ENCODE measurements at places on chromosomes 2 and 18. TPM values are rescaled to one million over a fixed set of nuclear protein-coding genes. Genes with fewer than 3 reads are reported as not detected.

GRCh38 chr2:122236152-122236874, 480.9 kb downstream of the TSN start:
- no peak for DNase-seq
- H3K4me1 ChIP-seq, result no peaks in the 10 kb centered on the region
- H3K36me3 ChIP-seq, result no peaks in the 10 kb centered on the region
- H3K27ac ChIP-seq, result no peak overlapping the region
- H3K4me3 ChIP-seq, result no peak overlapping the region
- H3K27me3 ChIP-seq, result no peaks in the 10 kb centered on the region

Gene NCKAP5
- 3.6 TPM for total RNA-seq

Gene LHCGR
- not detected for total RNA-seq

Gene MYO7B
- 0.67 TPM for total RNA-seq

DNA sequence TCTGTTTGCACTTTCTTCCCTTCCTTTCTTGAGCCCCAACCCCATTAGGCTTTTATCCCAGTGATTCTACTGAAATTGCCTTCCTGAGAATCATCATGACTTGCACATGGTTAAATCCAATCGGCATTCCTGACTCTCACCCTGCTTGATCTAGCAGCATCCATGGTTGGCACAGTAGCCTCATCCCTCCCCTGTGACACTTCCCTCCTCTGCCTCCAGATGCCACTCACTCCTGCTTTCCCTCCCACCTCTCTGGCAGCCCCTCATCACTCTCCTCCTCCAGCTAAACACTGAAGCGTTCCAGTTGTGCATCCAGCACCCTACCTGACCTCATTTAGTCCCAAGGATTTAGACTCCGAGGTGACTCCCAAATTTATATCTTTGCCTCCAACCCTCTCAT, 114.7 kb downstream of the GALNT14 start:
- no peak for DNase-seq
- no peaks in the 10 kb centered on the region for H3K27me3 ChIP-seq
- H3K36me3 ChIP-seq, result no peaks in the 10 kb centered on the region
- H3K4me3 ChIP-seq, result no peak overlapping the region
- no peak overlapping the region for H3K27ac ChIP-seq

Gene DNAH7
- 0.16 TPM for total RNA-seq

DNA sequence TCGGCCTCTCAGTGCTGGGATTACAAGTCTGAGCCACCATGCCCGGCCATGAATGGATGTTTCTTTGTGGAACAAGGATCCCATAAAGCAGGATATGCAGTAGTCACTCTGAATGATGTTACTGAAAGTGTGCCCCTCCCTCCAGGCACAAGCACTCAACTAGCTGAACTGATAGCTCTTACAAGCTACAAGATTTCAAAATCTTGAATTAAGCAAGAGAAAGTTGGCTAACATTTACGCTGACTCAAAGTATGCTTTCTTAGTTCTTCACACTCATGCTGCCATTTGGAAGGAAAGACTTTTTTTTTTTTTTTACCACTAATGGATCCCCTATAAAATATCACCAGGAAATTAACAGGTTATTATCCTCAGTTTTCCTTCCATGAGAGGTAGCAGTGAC, 549.0 kb upstream of the PKDCC start:
- no peak overlapping the region for H3K27ac ChIP-seq
- no peak for DNase-seq
- H3K4me1 ChIP-seq, result no peaks in the 10 kb centered on the region
- no peaks in the 10 kb centered on the region for H3K27me3 ChIP-seq
- no peak overlapping the region for H3K4me3 ChIP-seq

- H3K4me3 ChIP-seq, result no peak overlapping the region
- no peaks in the 10 kb centered on the region for H3K36me3 ChIP-seq
- no peak overlapping the region for H3K27ac ChIP-seq
- DNase-seq, result no peak
These were observed 72.5 kb upstream of the RNF152 start for GRCh38 chr18:61965311-61965710.

Gene LINC00305
- not detected for total RNA-seq

DNA sequence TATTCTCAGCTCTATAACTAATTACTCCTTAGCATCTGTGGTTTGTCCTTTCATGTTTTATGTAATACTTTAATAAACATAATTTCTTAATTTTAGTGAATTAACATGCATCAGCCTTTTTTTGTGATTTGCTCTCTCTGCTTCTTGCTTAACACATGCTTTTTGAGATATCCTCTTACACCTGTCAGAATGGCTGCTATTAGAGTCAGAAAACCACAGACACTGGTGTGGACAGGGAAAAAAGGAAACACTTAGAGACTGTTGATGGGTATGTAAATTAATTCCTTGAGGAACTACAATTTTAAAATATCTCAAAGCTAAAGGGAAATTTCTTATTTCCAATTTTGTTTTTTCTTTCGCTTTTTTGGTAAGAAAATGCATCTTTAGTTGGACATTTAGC, 549.0 kb downstream of the ZNF804A start:
- no peak overlapping the region for H3K27ac ChIP-seq
- no peak for DNase-seq
- no peaks in the 10 kb centered on the region for H3K27me3 ChIP-seq

DNA sequence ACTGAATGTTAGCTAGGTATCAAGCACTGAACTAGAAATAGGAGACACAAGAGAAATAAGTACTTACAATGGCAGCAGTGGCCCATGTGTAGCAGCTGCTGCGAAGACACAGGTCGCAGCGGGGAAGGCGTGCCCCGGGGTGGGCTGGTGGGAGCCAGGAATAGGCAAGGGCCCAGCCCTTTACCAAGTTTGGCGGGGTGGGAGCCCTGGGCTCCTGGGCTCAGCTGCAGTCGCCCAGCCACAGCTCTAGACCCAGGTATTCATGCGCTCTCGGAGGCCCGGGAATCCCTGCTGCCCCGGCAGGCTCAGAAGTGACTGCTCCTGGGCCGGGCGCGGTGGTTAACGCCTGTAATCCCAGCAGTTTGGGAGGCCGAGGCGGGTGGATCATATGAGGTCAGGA, 1287.3 kb downstream of the CNTNAP5 start:
- DNase-seq, result no peak
- H3K4me3 ChIP-seq, result no peak overlapping the region
- H3K4me1 ChIP-seq, result no peaks in the 10 kb centered on the region
- H3K27me3 ChIP-seq, result no peaks in the 10 kb centered on the region
- no peak overlapping the region for H3K27ac ChIP-seq

- no peak overlapping the region for H3K4me3 ChIP-seq
- peaks cover 31% of the 10 kb centered on the region for H3K36me3 ChIP-seq
- no peak for DNase-seq
These were observed 73.5 kb downstream of the STRN start for GRCh38 chr2:36892805-36893204.

GRCh38 chr2:219396863-219397457, 9.2 kb upstream of the DNPEP start:
- H3K4me1 ChIP-seq, result no peaks in the 10 kb centered on the region
- no peak overlapping the region for H3K27ac ChIP-seq
- no peak for DNase-seq

DNA sequence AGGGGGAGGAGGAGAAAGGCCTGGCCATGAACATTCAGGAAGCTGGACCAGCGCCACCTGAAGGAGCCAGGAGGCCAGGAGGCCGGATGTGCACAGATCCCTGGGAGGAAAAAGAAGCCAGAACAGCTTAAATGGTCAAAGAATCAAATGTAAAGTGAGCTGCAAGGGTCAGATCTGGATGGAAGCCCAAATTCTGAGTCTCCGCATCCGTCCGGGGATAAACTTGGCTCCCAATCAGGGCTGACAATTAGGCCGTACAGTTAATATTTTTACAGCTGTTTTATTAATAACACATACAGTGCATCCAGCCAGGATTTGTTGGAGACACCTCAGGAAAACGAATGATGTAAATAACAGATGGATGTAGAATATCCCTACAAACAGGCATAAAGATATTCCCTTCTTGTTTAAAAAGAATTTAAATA, 495.1 kb upstream of the TCF4 start:
- H3K27me3 ChIP-seq, result no peaks in the 10 kb centered on the region
- DNase-seq, result no peak
- no peak overlapping the region for H3K27ac ChIP-seq
- H3K4me1 ChIP-seq, result peaks cover 16% of the 10 kb centered on the region

GRCh38 chr2:212936572-212936971, 214.8 kb downstream of the IKZF2 start:
- DNase-seq, result no peak
- H3K36me3 ChIP-seq, result no peaks in the 10 kb centered on the region
- H3K4me1 ChIP-seq, result no peaks in the 10 kb centered on the region
- H3K27ac ChIP-seq, result no peak overlapping the region
- H3K4me3 ChIP-seq, result no peak overlapping the region

Gene AQP12B
- not detected for total RNA-seq

GRCh38 chr2:145245268-145245870, 725.5 kb upstream of the ZEB2 start:
- H3K27ac ChIP-seq, result no peak overlapping the region
- no peaks in the 10 kb centered on the region for H3K27me3 ChIP-seq
- H3K4me1 ChIP-seq, result no peaks in the 10 kb centered on the region
- no peak overlapping the region for H3K4me3 ChIP-seq

DNA sequence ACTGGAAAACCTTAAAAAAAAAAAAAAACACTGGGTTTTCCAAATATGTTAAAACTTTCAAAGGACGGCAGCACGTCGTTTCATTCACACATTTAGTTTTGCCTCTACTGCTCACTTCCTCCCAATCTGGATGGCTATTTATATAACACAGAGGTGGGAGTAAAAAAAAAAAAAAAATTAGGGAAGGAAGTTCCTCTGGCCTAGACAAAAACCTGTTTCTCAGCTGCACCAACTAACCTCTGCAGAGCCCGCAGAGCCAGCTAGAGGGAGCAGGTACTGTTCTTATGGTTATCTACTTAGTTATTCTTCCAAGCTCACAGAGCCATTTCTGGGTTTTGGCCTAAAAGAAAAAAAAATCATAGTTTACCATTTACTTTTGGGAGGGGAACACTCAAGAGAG, 28.1 kb downstream of the SLC1A4 start:
- no peaks in the 10 kb centered on the region for H3K4me1 ChIP-seq
- no peak overlapping the region for H3K4me3 ChIP-seq
- peaks cover 22% of the 10 kb centered on the region for H3K36me3 ChIP-seq
- no peak for DNase-seq
- no peaks in the 10 kb centered on the region for H3K27me3 ChIP-seq

GRCh38 chr2:23487735-23488492, 102.9 kb downstream of the KLHL29 start:
- H3K4me1 ChIP-seq, result no peaks in the 10 kb centered on the region
- H3K27ac ChIP-seq, result no peak overlapping the region
- no peaks in the 10 kb centered on the region for H3K36me3 ChIP-seq
- H3K27me3 ChIP-seq, result no peaks in the 10 kb centered on the region

- H3K27ac ChIP-seq, result no peak overlapping the region
- no peak overlapping the region for H3K4me3 ChIP-seq
- H3K36me3 ChIP-seq, result no peaks in the 10 kb centered on the region
These were observed 424.5 kb downstream of the STK39 start for GRCh38 chr2:167822690-167823465.

Gene SERPINB10
- not detected for total RNA-seq

- no peak overlapping the region for H3K4me3 ChIP-seq
- H3K27ac ChIP-seq, result no peak overlapping the region
These were observed 66.9 kb downstream of the AFF3 start for GRCh38 chr2:100075532-100075931.

Gene MLPH
- total RNA-seq, result 27.1 TPM

Gene SNX17
- 66.0 TPM for total RNA-seq

DNA sequence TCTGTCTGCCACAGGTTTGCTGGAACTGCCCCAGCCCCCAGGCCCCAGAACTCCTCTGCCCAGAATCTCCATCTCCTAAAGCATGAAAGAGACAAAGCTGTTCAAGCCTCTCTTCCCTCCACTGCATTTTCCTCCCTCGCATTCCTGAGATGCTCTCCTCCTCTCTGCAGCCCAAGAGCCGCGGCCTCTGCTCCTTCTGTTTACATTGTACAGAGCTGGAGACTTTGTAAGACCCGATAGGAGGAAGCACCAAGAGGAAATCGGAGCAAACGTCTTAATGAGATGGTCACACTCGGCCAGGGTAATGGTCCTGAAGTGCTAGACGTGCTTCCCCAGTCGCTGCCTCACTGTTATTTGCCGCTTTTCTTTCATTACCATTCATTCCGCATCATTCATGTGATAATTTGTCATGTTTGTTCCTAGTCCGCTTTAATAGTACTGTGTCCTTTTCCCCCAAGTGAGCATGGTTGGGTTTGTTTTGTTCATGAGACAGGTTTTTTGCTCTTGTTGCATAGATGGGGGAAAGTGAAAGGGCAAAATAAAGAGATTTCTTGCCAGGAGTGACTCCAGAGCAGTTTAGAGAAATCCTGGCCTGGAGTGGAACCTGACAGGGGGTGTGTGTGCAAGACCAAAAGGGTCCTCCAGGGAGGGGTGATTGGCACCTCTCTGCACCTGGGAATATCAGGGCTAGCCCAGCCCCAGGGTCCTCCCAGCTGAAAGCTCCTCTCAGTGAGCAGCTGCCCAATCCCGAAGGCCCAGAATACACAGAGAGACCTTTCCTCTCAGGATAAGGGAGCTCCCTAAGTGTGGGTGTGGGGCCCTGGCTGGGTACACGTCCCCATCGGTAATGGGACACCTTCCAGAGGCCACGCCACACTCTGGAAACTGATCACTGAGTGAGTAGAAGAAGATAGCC, 44.9 kb upstream of the ID2 start:
- H3K4me1 ChIP-seq, result peaks cover 13% of the 10 kb centered on the region
- no peaks in the 10 kb centered on the region for H3K36me3 ChIP-seq
- H3K27me3 ChIP-seq, result no peaks in the 10 kb centered on the region
- DNase-seq, result no peak

GRCh38 chr2:96647681-96648080, 5.1 kb downstream of the FER1L5 start:
- H3K4me3 ChIP-seq, result no peak overlapping the region
- no peak overlapping the region for H3K27ac ChIP-seq
- no peaks in the 10 kb centered on the region for H3K36me3 ChIP-seq
- no peaks in the 10 kb centered on the region for H3K27me3 ChIP-seq

Gene THAP4
- total RNA-seq, result 76.8 TPM

GRCh38 chr2:115422004-115422634, 979.7 kb downstream of the DPP10 start:
- no peaks in the 10 kb centered on the region for H3K36me3 ChIP-seq
- no peaks in the 10 kb centered on the region for H3K4me1 ChIP-seq
- H3K4me3 ChIP-seq, result no peak overlapping the region
- H3K27me3 ChIP-seq, result no peaks in the 10 kb centered on the region

- H3K27me3 ChIP-seq, result no peaks in the 10 kb centered on the region
- H3K4me1 ChIP-seq, result no peaks in the 10 kb centered on the region
- no peak for DNase-seq
- H3K36me3 ChIP-seq, result no peaks in the 10 kb centered on the region
- H3K4me3 ChIP-seq, result no peak overlapping the region
- no peak overlapping the region for H3K27ac ChIP-seq
These were observed 42.7 kb upstream of the TGFA start for GRCh38 chr2:70596293-70596692.

GRCh38 chr2:128410035-128410757, 91.5 kb upstream of the HS6ST1 start:
- H3K27ac ChIP-seq, result no peak overlapping the region
- no peaks in the 10 kb centered on the region for H3K27me3 ChIP-seq
- DNase-seq, result peak; percentile 51
- no peaks in the 10 kb centered on the region for H3K36me3 ChIP-seq
- no peaks in the 10 kb centered on the region for H3K4me1 ChIP-seq

- no peak for DNase-seq
- no peaks in the 10 kb centered on the region for H3K36me3 ChIP-seq
- no peak overlapping the region for H3K4me3 ChIP-seq
- H3K4me1 ChIP-seq, result no peaks in the 10 kb centered on the region
These were observed 21.6 kb downstream of the ZEB2 start for GRCh38 chr2:144498277-144498676.

Gene DNER
- total RNA-seq, result 28.4 TPM

Data from right atrium auricular region (tissue), 2 donors.